ENCODE measurements at places on chromosomes 11 and 22. TPM values are rescaled to one million over a fixed set of nuclear protein-coding genes. Genes with fewer than 3 reads are reported as not detected.

Gene RIMBP3B
- 1.3 TPM for polyA plus RNA-seq

DNA sequence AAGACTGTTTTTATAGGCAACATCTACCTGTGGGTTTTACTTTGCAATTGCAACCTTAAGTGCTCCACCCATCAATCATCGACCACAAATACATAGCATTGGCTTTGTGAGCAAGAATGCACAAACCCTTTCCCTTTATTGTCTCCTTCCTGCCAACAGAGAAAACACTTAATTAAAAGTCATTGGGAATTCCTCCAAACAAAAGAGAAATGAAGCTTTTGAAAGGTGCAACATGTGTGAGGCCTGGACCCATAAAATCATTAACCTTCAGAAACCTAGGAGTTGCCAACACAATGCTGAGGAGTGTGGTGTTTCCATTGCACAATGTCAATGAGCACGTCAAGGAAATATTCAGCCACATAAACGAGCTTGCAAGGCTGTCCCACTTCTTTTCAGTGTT, 223.2 kb downstream of the BLID start:
- no peak overlapping the region for H3K4me3 ChIP-seq
- no peak overlapping the region for H3K27ac ChIP-seq
- no peaks in the 10 kb centered on the region for H3K4me1 ChIP-seq
- H3K36me3 ChIP-seq, result no peaks in the 10 kb centered on the region
- no peak for DNase-seq

DNA sequence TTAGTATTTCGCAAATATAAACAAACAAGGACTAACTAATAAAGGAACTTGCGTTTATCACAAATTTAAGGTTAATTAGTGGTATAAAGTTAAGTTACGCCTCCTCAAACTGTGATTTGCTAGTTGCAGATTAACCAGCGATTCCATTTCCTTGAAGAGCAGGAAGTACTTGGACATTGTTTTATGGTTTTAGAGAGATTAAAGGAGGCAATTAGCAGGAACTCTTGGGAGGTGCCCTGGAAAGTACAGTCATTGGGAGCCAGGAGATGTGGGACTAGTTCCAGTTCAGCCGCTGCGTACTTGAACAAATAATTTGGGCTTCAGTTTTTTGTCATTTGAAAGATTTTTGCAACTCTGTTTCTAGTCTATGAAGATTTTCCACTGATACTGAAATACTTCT, 3.3 kb downstream of the FAM118B start:
- no peak overlapping the region for H3K4me3 ChIP-seq
- no peak for DNase-seq
- peaks cover 7% of the 10 kb centered on the region for H3K36me3 ChIP-seq
- H3K4me1 ChIP-seq, result peaks cover 15% of the 10 kb centered on the region
- no peaks in the 10 kb centered on the region for H3K27me3 ChIP-seq

DNA sequence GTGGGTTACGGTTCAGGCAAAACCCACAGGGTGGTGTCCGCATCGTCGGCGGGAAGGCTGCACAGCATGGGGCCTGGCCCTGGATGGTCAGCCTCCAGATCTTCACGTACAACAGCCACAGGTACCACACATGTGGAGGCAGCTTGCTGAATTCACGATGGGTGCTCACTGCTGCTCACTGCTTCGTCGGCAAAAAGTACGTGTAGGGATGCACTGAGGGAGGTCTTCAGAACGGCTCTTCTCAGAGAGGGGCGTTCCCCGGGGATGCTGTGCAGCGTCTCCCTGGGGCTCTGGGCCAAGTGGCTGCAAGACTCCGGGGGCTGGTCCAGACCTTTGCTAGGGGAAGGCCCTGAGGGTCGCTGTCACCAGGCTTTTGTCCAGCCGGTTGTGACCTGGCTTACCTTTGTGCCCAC, 1.3 kb downstream of the ACR start:
- H3K4me1 ChIP-seq, result no peaks in the 10 kb centered on the region
- no peak overlapping the region for H3K27ac ChIP-seq
- H3K4me3 ChIP-seq, result no peak overlapping the region
- no peak for DNase-seq
- H3K27me3 ChIP-seq, result no peaks in the 10 kb centered on the region

Gene NPTXR
- polyA plus RNA-seq, result 1.4 TPM

DNA sequence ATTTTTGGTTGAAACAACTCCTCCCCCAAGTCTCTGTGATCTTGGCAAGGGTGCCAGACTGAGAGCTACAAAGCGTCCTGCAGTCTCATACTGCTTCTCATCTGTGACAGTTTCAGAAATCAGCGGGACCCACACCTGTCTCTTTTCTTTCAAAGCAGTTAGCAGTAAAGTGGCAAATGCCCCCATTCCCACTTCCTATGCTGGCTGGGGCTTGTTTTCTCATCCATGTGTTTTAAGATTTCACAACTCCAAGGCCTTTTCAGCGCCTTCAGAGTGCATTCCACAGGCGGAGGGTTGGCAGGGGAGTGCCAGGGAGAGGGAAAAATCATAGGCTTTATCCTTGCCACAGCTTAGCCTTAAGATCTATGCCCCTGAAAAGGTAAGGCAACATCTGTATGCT, 493.5 kb downstream of the OPCML start:
- no peak overlapping the region for H3K27ac ChIP-seq
- H3K27me3 ChIP-seq, result peaks cover 2% of the 10 kb centered on the region
- H3K4me1 ChIP-seq, result no peaks in the 10 kb centered on the region
- no peak overlapping the region for H3K4me3 ChIP-seq
- DNase-seq, result no peak
- no peaks in the 10 kb centered on the region for H3K36me3 ChIP-seq

DNA sequence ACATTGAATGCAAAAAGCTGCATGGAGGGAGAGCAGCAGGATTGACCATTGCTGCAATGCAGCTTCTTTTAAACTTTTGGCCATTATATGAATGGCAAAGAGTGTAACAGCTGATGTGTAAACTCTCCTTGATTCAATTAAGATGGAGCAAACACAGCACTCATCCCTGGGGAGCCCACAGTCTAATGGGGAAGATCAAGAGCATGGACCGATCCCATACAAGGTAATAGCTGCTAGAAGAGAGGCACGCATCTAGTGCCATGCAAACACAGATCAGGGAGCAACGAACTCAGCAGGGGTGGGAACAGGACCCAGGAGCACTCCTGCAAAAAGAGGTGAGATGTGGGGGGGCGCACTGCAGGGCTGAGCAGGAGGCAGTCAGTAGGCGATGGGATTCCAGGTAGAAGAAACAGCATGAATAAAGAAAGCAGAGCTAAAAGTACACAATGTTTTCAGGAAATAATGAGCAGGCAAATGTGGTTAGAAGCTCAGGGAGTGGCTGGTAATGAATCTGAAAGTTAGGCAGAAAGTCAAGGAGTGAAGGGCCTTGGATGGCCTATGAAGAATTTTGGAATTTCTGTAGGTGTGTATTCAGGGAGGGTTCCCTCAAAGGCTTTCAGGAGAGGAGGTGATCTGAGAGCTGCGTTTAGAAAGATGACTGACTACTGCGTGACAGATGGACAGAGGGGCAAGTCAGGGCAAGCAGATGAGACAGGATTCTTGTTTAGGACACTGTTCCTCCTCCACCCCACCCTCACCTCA, 17.2 kb upstream of the BMAL1 start:
- no peak overlapping the region for H3K4me3 ChIP-seq
- no peaks in the 10 kb centered on the region for H3K27me3 ChIP-seq
- no peaks in the 10 kb centered on the region for H3K4me1 ChIP-seq
- DNase-seq, result no peak
- no peak overlapping the region for H3K27ac ChIP-seq
